ENCODE measurements at places on chromosomes 5 and 9. TPM values are rescaled to one million over a fixed set of nuclear protein-coding genes. Genes with fewer than 3 reads are reported as not detected.

SLC23A1 gene
- not detected for total RNA-seq

CDKN2B-AS1 gene
- total RNA-seq, result 6.6 TPM

CER1 gene
- total RNA-seq, result not detected

DAPK1 gene
- 81.9 TPM for total RNA-seq

GGTA1 gene
- 39.3 TPM for total RNA-seq

N4BP3 gene
- 2.4 TPM for total RNA-seq

FOXD4L5 gene
- total RNA-seq, result 0.39 TPM

C9orf50 gene
- total RNA-seq, result not detected

CDK5RAP2 gene
- total RNA-seq, result 54.7 TPM

THOC3 gene
- total RNA-seq, result 23.7 TPM

GABRA1 gene
- total RNA-seq, result not detected

CDH9 gene
- not detected for total RNA-seq

ST8SIA4 gene
- total RNA-seq, result 54.4 TPM

GFI1B gene
- total RNA-seq, result 3.1 TPM

DNA sequence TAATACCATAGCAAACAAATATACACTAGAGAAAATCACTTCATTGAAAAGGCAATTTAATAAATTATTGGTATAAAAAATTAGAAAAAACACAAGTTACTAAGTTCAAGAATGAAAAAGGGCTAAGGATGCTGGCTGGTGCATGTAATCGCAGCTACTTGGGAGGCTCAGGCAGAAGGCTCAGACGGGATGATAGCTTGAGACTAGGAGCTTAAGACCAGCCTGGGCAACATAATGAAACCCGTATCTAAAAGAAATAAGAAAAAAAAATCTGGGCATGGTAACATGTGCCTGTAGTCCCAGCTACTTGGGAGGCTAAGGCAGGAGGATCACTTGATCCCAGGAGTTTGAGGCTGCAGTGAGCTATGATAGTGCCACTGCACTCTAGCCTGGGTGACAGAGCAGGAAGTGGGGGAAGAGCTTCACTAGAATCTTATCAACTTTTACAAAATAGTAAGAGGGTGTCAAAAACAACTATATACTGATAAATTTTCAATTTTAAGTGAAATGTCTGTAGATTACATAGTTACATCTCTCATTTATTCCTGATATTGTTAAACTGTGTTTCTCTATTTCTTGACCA is 42.2 kb upstream of the PPP2CA start:
- no peak overlapping the region for H3K4me3 ChIP-seq
- no peaks in the 10 kb centered on the region for H3K4me1 ChIP-seq
- H3K27ac ChIP-seq, result no peak overlapping the region
- H3K27me3 ChIP-seq, result no peaks in the 10 kb centered on the region

DNA sequence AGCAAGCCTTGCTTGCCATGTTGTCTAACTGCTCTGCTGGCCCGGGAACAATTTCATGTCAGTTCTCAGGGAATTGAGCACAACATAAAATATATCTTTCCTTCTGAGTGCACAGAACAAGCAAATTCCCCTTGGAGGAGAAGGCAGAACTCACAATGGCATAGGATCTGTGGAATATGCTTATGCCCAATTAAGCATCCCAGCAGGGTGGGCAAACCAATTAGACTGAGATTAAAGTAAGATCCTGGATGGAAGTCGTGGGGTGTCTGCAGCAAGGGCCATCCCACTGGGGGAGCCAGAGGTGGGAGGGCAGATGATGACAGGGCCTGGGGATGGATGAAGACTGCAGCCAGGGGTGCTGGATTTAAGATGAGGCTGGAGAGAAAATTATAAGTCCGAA is 114.1 kb downstream of the BRINP1 start:
- no peak overlapping the region for H3K4me3 ChIP-seq
- H3K36me3 ChIP-seq, result no peaks in the 10 kb centered on the region
- no peak for DNase-seq
- H3K27ac ChIP-seq, result no peak overlapping the region
- H3K4me1 ChIP-seq, result no peaks in the 10 kb centered on the region
- H3K27me3 ChIP-seq, result no peaks in the 10 kb centered on the region

- H3K27ac ChIP-seq, result no peak overlapping the region
- peak; percentile 71 for DNase-seq
- peaks cover 6% of the 10 kb centered on the region for H3K4me1 ChIP-seq
- H3K27me3 ChIP-seq, result no peaks in the 10 kb centered on the region
- no peaks in the 10 kb centered on the region for H3K36me3 ChIP-seq
Observed at GRCh38 chr9:31320494-31320893, 1063.9 kb upstream of the ACO1 start.

- no peak overlapping the region for H3K4me3 ChIP-seq
- no peak overlapping the region for H3K27ac ChIP-seq
- DNase-seq, result no peak
- H3K27me3 ChIP-seq, result no peaks in the 10 kb centered on the region
Observed at GRCh38 chr9:18611971-18612370, 138.0 kb downstream of the ADAMTSL1 start.

DNA sequence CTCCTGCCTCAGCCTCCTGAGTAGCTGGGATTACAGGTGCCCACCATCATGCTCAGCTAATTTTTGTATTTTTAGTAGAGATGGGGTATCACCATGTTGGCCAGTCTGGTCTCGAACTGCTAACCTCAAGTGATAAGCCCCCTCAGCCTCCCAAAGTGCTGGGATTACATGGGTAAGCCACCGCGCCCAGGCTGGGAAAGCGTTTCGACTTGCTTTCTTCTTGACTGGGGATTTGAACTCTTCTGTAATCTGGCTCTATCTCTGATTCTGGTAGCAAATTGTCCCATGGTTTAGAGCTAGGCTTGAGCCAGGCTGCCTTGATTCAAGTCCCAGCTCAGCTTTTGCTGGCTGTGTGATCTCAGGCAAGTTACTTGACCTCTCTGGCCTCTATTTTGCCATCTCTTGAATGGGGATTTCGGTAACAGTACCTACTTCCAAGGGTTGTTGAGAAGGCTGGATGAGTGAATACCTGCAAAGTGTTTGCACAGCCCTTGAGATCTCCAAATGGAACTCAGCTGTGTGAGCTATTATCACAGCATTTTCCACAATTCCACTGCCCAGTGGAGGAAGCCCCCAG is 20.5 kb upstream of the MVB12B start:
- H3K27me3 ChIP-seq, result no peaks in the 10 kb centered on the region
- H3K4me1 ChIP-seq, result peaks cover 3% of the 10 kb centered on the region
- no peak overlapping the region for H3K27ac ChIP-seq
- H3K36me3 ChIP-seq, result no peaks in the 10 kb centered on the region
- DNase-seq, result no peak
- H3K4me3 ChIP-seq, result no peak overlapping the region

DNA sequence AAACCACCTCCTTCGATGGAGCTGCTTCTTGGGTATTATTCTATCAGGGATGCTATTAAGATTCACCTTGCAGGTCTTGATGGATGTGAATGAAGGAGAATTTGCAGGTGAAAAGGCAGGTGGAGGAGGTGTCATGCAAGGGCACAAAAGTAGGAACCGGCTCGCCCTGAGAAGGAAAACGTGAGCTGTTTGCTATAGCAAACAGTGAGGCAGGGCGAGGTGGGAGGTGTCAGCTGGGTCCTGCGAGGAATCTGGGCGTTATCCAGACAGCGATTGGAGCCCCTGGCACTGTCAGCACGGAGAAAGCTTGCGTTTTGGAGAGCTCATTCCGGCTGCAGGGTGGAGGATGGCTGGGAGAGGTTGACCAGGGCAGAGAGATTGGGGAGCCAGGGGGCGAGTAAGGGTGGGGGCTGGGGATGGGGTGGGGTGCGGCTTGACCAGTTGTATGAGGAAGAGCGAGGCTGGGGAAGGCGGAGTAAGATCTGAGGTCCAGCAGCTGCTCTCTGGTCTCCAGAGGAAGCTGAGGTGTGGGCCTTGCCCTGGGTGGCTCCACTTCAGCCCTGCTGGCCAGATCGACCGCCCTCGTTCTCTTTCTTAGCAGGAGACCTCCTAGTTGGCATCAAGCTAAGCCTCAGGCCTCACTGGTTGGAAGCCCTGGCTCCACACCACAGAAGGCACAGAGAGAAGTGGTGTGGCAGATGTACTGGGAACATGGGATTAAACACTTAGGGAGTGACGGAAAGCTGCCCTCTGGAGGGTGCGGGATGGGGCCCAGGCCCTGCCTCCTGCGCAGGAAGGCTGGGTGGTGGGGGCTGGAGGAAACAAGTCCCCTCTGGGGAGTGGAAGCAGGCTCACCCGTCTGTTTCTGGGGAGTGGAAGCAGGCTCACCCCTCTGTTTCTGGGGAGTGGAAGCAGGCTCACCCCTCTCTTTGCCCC is 54.7 kb upstream of the NEURL1B start:
- DNase-seq, result peak; percentile 34
- H3K27me3 ChIP-seq, result peaks cover 3% of the 10 kb centered on the region
- no peak overlapping the region for H3K4me3 ChIP-seq
- H3K4me1 ChIP-seq, result no peaks in the 10 kb centered on the region
- H3K27ac ChIP-seq, result no peak overlapping the region

DNA sequence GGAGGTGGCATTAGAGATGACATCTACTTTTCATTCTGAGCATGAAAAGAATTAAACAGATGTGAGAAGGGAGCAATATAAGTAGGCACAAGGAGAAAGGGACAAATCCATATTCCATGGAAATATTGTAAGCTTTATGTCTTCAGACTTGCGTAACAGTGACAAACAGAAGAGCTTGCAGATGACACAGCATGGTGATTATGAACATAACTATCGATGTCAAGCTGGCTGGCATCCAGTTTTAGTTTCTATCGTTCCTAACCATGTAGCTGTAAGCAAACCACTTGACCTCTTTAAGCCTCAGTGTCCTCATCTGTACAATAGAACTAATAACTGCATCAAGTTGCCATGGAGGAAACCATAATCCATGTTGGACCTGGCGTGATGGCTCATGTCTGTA is 246.7 kb upstream of the ADRA1B start:
- H3K27me3 ChIP-seq, result no peaks in the 10 kb centered on the region
- H3K27ac ChIP-seq, result no peak overlapping the region
- no peak for DNase-seq
- no peaks in the 10 kb centered on the region for H3K4me1 ChIP-seq
- no peak overlapping the region for H3K4me3 ChIP-seq

DNA sequence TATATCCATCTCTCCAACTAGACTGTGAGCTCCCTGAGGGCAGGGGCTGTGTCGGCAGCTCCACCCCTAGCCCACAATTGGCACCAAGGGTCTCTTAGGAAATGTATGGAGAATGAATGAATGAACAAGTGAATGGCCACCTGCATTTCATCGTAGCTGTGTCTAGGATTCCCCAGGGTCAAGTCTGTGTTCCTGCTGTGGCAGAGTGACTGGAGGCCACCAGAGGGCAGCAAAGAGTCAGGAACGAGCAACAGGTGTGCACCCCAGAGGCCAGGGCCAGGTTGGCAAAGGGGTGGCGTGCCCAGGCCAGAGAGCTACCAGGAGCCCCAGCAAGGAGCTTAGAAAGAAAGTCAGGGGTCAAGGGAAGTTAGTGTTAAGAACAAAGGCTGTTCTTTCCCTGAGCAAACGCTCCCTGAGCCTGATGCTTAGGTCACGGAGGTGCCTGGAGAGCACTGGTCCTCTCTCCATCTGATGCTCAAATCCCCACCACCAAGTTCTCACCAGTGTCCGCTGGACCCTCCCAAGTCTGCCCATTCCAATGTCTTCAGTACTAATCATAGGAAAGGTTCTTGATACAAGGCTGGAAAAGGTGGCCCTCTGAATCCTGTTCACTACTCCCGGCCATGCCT is 160.7 kb downstream of the PAX5 start:
- H3K27me3 ChIP-seq, result no peaks in the 10 kb centered on the region
- no peaks in the 10 kb centered on the region for H3K36me3 ChIP-seq
- peak; percentile 90 for DNase-seq
- H3K4me1 ChIP-seq, result peaks cover 12% of the 10 kb centered on the region
- no peak overlapping the region for H3K4me3 ChIP-seq
- peak overlapping the region; percentile 49 for H3K27ac ChIP-seq

DNA sequence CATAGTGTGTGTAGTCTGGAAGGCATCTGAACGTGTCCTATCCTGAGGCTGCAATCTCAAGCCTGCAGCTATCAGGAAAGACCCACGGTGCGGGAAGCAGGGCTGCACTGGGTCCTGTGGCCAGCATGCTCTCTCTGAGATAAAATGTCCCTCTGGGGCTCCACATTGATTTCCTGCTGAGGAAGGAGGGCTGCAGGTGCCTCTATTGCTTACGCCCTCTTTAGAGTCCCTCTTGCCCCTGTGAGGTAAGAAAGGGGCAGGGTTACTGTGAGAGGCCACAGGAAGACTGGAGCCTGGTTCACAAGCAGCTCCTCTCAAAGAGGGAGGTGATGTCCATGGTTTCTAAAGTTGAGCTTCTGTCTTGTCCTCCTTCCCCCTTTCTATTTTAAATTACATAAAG is 299.9 kb upstream of the RFX3 start:
- H3K36me3 ChIP-seq, result no peaks in the 10 kb centered on the region
- H3K27ac ChIP-seq, result no peak overlapping the region
- no peaks in the 10 kb centered on the region for H3K4me1 ChIP-seq
- H3K27me3 ChIP-seq, result no peaks in the 10 kb centered on the region
- H3K4me3 ChIP-seq, result no peak overlapping the region

DNA sequence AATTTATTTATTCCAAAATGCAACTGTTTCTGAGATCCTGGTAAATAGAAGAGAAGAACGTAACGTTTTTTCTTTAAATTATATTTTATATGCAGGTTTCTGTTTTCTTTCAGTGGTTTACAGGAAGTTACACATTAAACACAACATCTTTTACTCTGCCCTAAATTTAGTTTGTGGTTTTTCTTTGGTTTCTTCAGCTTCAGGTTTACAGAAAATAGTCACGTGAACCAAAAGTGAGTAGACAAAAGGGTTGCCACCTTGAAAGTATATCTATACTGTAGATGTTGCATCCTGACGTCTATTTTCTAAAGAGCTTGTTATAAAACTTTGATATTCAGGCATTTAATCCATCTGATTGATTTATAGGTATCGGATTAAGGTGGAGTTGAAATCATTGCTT is 1236.6 kb downstream of the MAT2B start:
- DNase-seq, result no peak
- no peaks in the 10 kb centered on the region for H3K36me3 ChIP-seq
- H3K27ac ChIP-seq, result no peak overlapping the region
- no peaks in the 10 kb centered on the region for H3K27me3 ChIP-seq
- H3K4me1 ChIP-seq, result no peaks in the 10 kb centered on the region

DNA sequence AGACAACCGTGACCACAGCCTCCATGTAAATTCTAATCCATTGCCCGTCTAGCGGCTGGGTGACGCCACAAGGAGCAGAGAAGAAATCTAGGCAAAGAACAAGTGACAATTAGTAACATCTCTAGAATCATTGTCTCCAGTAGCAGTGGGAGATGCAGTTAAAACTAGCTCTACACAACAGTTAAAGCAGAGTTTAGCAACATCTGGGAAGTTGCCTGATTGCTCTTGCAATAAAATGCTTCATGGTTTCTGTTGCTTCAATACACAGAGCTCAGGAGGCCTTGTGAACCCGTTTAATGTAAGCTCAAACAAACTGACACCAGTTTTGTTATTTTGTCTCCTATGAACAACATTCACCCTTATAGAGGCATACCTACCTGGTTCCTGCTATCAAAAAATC is 369.8 kb upstream of the PDE4D start:
- no peak for DNase-seq
- no peaks in the 10 kb centered on the region for H3K27me3 ChIP-seq
- no peaks in the 10 kb centered on the region for H3K4me1 ChIP-seq
- H3K4me3 ChIP-seq, result no peak overlapping the region
- H3K36me3 ChIP-seq, result no peaks in the 10 kb centered on the region
- H3K27ac ChIP-seq, result no peak overlapping the region

- H3K4me3 ChIP-seq, result peak overlapping the region; percentile 81
- H3K4me1 ChIP-seq, result peaks cover 23% of the 10 kb centered on the region
- peaks cover 76% of the 10 kb centered on the region for H3K27me3 ChIP-seq
- peak; percentile 77 for DNase-seq
- no peak overlapping the region for H3K27ac ChIP-seq
- no peaks in the 10 kb centered on the region for H3K36me3 ChIP-seq
Observed at GRCh38 chr5:72108202-72109061, 1.2 kb downstream of the MAP1B start.

All from spleen (tissue), 13 donors.